ENCODE measurements at places on chromosomes 12 and 14.

DNA sequence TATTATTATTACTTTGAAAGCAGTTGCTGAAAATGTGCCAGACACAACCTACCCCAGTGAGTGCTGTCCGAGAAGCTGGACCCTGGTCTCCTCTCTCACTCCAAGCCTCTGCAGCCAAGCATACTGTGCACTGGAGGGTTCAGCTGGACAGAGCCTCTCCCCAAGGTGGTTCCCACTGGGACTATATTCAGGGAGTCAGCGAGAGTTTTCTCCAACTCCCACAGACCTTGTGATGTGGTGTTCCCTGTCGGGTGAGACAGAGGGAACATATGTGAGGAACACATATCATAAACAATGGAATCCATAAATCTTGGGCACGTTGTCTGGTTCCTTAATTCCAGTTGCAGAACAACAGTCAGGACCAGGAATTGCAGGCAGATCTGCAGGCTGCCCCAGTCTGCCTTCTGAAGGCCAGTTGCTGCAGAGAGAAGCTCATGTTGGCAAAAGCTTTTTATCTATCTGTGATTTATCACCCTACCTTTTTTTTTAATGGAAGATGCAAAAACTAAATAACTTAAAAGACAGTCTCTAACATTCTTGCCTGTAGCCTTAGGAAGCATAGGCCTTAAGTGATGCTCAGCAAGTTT lies 619.8 kb upstream of the TBX3 start:
- no peaks in the 10 kb centered on the region for H3K27me3 ChIP-seq
- H3K27ac ChIP-seq = no peak overlapping the region
- H3K4me1 ChIP-seq = no peaks in the 10 kb centered on the region
- H3K4me3 ChIP-seq = no peak overlapping the region

DNA sequence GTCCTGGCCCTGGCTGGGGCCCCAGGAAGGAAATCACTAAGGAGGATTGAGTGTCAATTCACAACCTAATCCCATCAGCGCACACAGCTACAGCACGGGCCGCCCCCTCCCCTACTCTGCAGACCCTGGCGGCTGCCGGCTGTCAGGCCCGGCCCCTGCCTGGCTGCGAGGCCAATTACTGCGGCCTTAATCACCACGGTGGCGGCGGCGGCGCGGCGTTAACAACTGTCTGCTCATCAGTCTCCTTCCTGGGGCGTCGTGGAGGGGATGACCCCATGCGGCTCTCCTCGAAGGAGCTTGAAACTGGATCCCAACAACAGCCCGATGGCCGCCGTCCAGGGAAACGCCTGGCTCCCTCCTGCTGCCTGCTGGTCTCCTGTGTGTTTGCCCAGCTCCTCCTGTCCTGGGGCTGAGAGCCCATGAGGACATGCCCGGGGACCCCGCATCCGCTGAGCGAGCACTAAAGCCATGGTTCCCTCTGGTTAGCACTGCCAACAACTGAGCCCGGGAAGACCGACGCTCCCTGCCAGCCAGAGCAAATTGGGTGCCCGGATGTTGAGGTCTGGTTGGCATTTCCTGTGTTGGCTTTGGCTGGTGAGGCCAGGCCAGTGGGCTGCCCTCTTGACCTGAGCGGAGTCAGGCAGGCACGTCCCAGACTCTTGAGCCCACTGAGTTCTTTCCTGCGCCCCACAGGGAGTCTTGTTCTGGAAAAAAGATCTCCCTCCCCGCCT lies 21.8 kb upstream of the EIF2B2 start:
- H3K36me3 ChIP-seq = no peaks in the 10 kb centered on the region
- H3K4me3 ChIP-seq = no peak overlapping the region
- no peaks in the 10 kb centered on the region for H3K4me1 ChIP-seq
- DNase-seq = no peak
- peaks cover 1% of the 10 kb centered on the region for H3K27me3 ChIP-seq

GRCh38 chr12:116431677-116432300 lies 127.4 kb upstream of the MAP1LC3B2 start:
- H3K4me1 ChIP-seq = no peaks in the 10 kb centered on the region
- peaks cover 5% of the 10 kb centered on the region for H3K27me3 ChIP-seq
- no peak for DNase-seq
- H3K27ac ChIP-seq = no peak overlapping the region
- no peaks in the 10 kb centered on the region for H3K36me3 ChIP-seq
- H3K4me3 ChIP-seq = no peak overlapping the region

DNA sequence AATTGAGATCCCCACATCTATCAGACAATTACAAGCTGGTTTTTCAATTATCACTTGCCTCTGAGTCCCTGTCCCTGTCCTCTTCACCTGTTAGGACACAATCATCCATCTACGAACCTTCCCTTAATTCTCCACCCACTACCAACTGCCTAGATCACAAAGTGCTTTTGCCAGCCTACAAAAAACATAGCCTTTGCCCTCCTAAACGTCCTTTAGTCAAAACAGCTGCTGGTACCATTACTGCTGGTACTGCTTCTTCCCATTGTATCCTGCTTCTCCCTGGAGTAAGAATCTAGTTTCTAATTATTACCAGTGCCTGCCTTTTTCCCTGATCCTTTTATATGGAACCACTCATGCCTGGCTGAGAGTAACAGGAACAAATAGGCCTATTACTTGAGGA lies 82.1 kb downstream of the CPNE8 start:
- no peaks in the 10 kb centered on the region for H3K4me1 ChIP-seq
- H3K27ac ChIP-seq = no peak overlapping the region
- no peak overlapping the region for H3K4me3 ChIP-seq
- H3K27me3 ChIP-seq = no peaks in the 10 kb centered on the region
- no peak for DNase-seq

Measured in immature natural killer cell (primary cell).